Renal pelvis (tissue), 12 donors: ENCODE measurements at places on chromosomes 11 and 22.

GRCh38 chr11:67253872-67254624, 12.2 kb upstream of the GRK2 start:
- peak; percentile 43 for DNase-seq

DNA sequence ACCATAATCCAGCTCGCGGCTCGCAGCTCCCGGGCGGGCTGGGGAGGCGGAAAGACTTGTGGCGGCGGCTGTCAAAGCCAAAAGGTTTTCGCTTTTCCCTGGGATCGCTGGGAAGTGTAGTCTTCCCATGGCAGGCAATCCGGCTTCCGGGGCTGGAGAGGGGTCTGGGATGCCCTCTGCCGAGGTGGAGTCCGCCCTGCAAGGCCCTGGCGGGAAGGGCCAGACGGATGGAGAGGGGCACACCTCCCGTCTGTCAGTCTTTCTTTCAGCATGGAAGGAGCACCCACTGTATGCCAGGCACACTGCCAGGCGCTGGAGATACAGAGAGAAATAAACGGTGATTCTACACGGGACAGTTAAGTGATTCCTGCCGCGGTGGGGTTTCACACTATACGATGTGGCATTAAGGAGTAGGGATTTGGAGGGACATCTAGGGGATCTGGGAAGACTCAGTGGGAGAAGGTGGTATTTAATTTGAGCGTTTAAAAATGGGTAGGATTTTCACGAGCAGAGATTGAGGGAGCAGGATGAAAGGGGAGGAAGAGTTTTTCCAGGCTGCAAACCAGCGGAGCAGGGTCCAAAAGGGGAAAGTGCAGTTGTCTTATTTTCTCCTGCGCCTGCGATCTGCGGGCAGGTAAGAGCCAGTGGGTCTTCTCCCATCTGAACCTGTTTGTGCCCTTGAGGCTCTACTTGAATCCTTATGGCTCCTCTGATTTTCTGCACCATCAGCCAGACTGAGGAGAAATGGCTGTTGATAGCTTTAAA, at the start of gene BACE1:
Gene BACE1, minus strand, starts transcription at position 60 of the 765 bp plus-strand sequence. CDS start 461 bp downstream, outside the sequence.
- DNase-seq, result peak; percentile 86

DNA sequence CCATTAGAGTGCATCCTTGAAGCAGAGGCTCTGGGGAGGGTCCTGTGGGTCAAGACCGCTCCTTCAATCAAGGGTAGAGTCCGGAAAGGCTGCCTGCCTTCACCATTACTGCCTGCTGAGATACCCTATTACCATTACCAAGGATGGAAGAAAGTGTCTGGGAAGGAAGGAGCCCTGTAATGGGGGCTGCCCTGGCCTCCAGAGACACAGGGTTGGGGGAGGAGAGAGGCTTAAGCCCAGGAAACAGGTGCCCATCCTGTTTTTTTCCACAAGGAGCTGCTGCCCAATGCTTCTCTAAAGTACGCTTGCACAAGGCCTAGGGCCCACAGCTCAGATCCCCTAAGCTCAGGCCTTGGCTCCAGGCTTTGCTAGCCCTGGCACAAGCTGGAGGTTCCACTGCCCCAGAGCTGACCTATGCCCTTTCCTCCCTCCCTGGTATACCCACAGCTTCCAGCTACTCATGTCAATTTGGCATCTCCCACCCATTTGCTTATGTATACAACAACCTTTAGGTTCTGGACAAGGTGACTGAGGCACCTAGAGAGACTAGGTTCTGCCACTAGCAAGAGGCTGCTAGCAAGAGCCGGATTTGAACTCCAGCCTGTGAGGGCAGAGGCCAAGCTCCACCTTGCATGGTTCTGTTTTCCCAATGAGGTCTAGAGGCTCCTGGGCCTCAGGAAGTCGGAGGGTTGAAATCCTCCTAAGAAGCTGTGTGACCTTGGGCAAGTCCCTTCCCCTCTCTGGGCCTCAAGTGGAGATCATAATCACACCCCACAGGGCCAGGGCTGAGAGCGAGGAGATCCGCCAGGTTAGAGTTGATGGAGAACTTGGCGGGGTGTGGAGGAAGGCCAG, 1.5 kb upstream of the PLCB3 start:
- DNase-seq, result no peak

- DNase-seq, result no peak
Measured at GRCh38 chr11:103413266-103413888, 304.2 kb downstream of the DYNC2H1 start.

- DNase-seq, result no peak
Measured at GRCh38 chr11:2716376-2717095, 16.7 kb upstream of the KCNQ1OT1 start.
